Activated CD8-positive, alpha-beta T cell treated with anti-CD3 and anti-CD28 coated beads for 36 hours (primary cell): ENCODE measurements at places on chromosomes 2 and 18. TPM values are rescaled to one million over a fixed set of nuclear protein-coding genes. Genes with fewer than 3 reads are reported as not detected.

The ZNF892 gene
- 2.9 TPM for total RNA-seq

The STK36 gene
- 14.9 TPM for total RNA-seq

The CCBE1 gene
- total RNA-seq: not detected

The VIL1 gene
- not detected for total RNA-seq

The MYOM1 gene
- total RNA-seq: 1.0 TPM

The SPEG gene
- 2.1 TPM for total RNA-seq

The UGT1A6 gene
- not detected for total RNA-seq

The FOXD4L1 gene
- 0.23 TPM for total RNA-seq

The RAB27B gene
- total RNA-seq: not detected

The ZBTB7C gene
- not detected for total RNA-seq

The BIN1 gene
- 95.2 TPM for total RNA-seq

The SULT1C3 gene
- not detected for total RNA-seq

The EEF1B2 gene
- 1,169 TPM for total RNA-seq

The C2orf66 gene
- not detected for total RNA-seq

The MC5R gene
- not detected for total RNA-seq

The HOXD12 gene
- total RNA-seq: not detected

The SKOR2 gene
- total RNA-seq: not detected

The DOK6 gene
- total RNA-seq: not detected

The PDCD1 gene
- total RNA-seq: 20.3 TPM

The NCL gene
- 1,312 TPM for total RNA-seq

The MFSD2B gene
- total RNA-seq: 0.25 TPM

The EN1 gene
- total RNA-seq: not detected

The TBR1 gene
- total RNA-seq: not detected

The IL36B gene
- total RNA-seq: not detected

The AAK1 gene
- total RNA-seq: 115 TPM

The ALPP gene
- total RNA-seq: not detected

The PSMA8 gene
- total RNA-seq: 1.3 TPM

The CXCR2 gene
- 0.22 TPM for total RNA-seq

The SLC40A1 gene
- 1.2 TPM for total RNA-seq

The HJURP gene
- total RNA-seq: 83.6 TPM

The COL4A4 gene
- not detected for total RNA-seq

The GULP1 gene
- not detected for total RNA-seq

The ANKRD29 gene
- not detected for total RNA-seq

The CYRIA gene
- total RNA-seq: 0.70 TPM

The REEP1 gene
- total RNA-seq: 0.25 TPM

The AMER3 gene
- not detected for total RNA-seq

The ANKRD30BL gene
- total RNA-seq: not detected

The DSG4 gene
- total RNA-seq: not detected

The DNAJC5G gene
- total RNA-seq: not detected

The ATP6V1B1 gene
- not detected for total RNA-seq

The CDH19 gene
- not detected for total RNA-seq

The COL3A1 gene
- total RNA-seq: not detected

The TUBA3E gene
- not detected for total RNA-seq

The FAM228B gene
- total RNA-seq: 4.5 TPM

The TCF7L1 gene
- total RNA-seq: not detected

The SERPINB11 gene
- total RNA-seq: not detected
